ENCODE measurements at places on chromosomes 3 and 15.
A peak's percentile ranks its signal among the peaks of the same experiment; 100 is the strongest.

- no peak for DNase-seq
Observed at GRCh38 chr3:87706176-87706575, 352.6 kb downstream of the CGGBP1 start.

GRCh38 chr3:141305436-141305835 is 62.9 kb upstream of the ZBTB38 start:
- no peak for DNase-seq

DNA sequence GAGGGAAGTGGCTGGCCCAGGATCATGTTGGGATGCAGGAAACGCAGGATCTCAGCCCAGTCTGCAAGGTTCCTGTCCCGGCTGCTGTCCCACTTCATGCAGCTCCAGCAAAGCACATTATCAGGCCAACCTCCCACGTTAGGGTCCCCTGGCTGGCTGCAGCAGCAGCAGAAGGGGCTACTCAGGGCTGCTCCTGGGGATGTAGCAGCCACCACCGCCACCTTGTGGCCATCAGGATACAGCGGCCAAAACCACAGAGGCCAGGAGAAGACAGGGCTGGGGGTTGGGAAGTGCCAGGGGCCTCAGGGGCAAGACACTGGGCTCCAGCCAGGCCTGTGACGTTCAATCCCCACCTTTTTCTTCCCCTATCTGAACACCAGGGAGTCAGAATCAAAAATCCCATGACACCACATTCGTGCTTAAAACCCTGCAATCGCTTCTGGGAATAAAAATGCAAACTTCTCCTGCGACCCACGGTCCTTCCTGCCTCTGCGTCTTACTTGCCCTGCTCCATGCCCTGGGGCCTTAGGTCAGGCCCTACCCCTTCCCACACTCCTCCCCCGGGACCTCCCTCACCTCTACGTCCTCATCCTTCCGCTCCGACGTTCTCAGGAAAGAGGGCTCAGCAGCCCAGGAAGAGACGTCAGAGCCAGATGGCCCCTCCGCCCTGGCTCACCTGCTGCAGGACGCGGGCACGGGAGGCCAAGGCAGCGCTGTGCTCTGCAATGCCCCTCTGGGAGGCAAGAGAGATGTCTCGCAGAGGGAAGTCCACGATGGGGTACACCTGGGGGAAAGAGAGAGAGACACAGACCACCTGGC is 21.5 kb downstream of the SSUH2 start:
- no peak for DNase-seq

- no peak for DNase-seq
Observed at GRCh38 chr3:126463521-126463920, 12.2 kb downstream of the ZXDC start.

DNA sequence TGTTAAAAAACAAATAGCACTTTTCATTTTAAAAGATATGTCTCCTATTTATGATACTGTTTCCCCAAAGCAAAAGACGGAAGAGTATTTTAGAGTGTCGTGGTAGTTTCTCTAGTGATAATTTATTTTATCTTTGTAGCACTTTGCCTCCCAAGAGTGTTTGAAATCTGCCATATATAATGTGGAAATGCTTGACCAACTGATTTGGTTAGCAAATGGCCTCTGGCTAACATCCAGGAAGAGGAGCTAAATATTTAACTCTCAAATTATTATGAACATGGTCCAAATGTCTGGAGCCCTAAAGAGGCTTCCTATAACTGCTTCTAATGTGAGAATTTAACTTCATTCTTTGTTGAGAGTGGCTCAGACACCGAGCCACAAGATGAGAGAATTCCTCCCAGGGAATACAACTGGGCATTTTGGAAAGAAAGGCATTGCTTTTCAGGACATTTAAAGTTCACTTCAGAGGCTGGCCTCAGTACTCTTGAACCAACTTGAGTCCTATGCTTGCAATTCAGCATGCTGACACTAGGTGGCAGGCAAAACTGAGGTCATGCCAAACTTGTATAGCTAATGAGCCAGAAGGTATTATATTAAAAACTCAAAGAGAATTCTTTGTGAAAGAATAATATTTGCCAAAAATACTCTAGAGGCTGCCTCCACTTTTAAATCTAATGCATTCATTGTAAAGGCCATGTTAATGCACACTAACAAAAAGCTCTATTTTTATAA is 104.5 kb downstream of the RARB start:
- no peak for DNase-seq

DNA sequence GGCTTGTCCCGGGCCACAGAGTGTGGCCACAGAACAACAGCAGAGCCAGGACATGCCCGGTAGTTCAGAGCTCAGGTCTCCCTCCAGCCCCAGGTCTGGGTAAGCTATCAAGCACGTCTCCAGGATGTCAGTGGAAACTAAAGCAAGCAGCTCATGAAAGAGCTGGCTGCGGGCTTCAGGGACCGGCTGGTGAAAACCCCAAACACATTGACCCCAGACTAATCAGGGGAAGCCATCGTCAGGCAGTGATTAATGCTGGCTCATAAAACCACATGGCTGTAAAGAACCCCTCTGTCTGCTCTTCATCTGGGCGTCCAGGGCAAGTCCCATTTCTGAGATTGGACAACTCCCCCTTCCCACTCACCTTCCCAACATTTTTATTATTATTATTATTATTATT is 37.8 kb downstream of the LMCD1 start:
- no peak for DNase-seq

GRCh38 chr3:42600111-42600957 is at the start of gene NKTR:
NKTR (plus strand) TSS chr3:42600686; CDS start chr3:42601007, 321 bp downstream.
- DNase-seq, result peak; percentile 91

DNA sequence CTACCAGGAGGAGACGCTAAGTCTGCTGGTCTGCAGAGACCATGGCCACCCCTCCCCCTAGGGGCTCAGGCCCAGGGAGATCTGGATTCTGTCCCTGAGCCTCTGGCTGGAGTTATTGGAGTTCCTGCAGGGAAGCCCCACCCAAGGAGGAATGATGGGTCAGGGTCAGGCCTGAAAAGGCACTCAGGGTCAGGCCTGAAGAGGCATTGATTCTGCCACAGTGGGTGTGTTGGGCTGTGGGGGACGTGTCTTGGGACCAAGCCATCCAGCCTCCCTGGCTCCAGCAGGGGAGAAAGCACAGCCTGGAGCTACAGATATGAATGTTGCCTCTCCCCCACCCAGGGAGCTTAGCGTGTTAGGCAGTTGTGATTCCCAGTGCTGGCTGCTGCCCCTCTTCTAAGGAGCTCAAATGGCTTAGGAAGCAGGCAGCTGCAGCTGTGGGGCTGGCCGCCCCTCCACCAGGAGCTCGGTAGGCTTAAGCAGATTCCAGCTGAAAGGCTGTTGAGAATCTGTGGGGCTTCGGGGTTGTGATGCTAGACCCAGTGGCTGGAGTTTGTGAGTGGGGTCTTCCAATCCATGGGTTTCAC is 176.7 kb downstream of the CHL1 start:
- no peak for DNase-seq

DNA sequence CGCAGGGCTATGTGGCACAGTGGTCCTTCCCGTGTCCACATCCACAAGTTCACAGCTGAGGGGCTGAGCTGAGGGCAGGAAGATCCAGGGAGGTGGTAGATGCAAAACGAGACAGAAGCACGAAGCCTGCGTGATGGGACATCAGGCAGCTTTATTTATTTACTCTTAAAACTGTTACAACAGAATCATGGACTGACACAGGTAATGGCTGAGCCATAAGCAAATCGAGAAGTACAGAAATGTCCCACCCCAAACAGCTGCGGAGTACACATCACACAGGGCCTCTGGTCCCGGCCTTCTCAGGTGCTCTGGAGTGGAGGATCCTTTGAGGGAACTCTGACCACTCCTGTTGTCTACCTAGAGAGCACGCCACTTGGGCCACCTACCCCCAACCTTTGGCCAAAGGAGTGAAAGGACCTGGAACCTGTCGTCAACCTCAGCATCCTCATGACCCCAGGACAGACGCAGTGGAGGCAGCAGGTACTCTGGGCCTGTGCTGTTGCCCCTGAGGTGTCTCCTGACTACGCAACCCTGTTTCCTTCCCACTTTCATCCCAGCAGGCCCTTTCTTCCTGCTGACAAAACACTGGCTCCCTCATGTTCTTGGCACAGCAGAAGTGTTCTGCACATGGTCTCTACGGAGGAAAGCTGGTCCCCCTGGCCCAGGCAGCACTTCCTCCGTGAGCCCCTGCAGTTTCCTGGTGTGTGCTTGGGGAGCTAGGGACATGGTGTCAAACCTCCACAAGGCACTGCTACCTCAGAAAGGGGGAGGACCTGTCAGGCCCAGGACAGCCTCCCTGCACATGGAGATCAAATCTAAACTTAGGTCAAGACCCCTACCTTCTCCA is 47.8 kb downstream of the DHX30 start:
- DNase-seq, result no peak

- no peak for DNase-seq
Observed at GRCh38 chr15:53807501-53807900, 48.0 kb upstream of the WDR72 start.

DNA sequence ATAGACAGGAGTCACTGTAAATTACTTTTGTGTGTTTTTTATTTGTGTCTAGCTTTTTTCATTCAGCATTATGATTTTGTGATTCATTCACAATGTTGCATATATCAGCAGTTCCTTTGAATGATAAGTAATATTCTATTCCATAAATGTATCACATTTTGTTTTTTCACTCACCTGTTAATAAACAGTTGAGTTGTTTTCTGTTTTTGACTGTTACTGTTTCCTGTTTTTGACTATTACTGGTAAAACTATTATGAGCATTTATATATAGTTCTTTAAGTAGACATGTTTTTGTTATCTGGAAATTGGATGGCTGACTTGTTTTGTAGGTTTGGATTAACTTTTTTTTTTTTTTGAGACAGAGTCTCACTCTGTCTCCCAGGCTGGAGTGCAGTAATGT is 138.4 kb downstream of the RSRC1 start:
- DNase-seq, result no peak

DNA sequence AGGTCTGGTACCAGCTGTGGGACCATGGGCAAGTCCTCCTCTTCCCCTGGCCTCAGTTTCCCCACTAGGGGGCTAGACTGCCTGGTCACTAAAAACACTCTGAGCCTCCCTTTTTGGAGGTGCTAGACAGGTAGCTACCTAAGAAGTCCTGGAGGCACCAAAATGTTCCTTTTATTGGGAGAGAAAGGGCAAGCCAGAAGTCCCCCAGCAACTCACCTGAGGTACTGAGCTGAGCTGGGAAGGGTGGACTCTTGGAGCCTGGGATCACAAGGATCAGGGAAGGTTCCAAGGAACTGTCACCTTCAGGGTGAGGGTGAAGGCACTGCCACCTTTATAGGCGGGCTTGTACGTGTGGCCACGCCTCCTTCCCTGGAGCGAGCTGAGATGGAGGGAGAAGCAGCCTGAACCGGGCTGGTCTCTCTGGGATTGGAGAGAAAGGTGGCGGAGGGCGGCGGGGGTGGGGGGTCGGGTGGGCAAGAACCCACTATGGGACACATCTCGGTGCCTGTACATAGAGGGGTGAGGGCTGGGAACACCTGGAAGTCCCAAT is at the start of gene CYP1A1:
Gene CYP1A1 (minus strand): TSS at position 304 of the 550 bp plus-strand sequence. CDS start 2,431 bp downstream, outside the sequence.
- no peak for DNase-seq

DNA sequence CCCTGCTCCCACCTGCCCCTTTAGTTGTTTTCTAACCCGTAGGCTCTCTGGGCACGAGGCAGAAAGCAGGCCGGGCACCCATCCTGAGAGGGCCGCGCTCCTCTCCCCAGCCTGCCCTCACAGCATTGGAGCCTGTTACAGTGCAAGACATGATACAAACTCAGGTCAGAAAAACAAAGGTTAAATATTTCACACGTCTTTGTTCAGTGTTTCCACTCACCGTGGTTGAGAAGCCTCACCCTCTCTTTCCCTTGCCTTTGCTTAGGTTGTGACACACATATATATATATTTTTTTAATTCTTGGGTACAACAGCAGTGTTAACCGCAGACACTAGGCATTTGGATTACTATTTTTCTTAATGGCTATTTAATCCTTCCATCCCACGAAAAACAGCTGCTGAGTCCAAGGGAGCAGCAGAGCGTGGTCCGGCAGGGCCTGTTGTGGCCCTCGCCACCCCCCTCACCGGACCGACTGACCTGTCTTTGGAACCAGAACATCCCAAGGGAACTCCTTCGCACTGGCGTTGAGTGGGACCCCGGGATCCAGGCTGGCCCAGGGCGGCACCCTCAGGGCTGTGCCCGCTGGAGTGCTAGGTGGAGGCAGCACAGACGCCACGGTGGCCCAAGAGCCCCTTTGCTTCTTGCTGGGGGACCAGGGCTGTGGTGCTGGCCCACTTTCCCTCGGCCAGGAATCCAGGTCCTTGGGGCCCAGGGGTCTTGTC is 48.5 kb downstream of the PGPEP1L start:
- DNase-seq, result no peak

DNA sequence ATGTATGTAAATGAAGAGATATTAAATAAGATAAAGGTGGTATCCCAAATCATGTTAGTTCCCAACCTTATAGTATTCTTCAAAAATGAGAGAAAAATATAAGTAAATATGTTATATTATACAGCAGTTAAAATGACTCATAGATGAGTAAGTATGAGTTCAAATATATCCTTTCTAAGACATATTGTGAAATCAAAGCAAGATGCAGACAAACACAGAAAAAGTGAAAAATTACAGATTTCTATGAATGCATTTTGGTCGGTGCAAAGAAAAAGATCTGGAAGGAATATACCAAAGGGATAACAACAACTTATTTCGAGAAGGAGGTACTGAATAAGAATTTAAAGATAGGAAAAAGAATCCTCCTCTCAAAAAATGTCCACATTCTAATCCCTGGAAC is 181.2 kb upstream of the TTC14 start:
- DNase-seq, result no peak

DNA sequence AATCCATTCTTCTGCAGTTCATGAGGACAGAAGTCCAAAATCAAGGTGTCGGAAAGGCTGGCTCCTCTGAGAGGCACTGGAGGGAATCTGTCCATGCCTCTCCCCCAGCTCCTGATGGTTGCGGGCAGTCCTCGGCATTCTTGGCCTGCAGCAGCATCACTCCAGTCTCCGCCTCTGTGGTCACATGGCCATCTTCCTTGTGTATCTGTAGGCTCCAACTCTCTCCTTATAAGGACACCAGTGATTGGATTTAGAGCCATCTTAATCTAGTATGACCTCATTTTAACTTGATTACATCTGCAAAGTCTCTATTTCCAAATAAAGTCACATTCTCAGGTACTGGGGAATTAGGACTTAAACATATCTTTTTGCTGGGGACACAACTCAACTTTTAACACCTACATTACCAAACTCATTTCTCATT is 56.0 kb upstream of the FLNB start:
- DNase-seq, result no peak

- no peak for DNase-seq
Observed at GRCh38 chr3:168061332-168061996, 34.3 kb downstream of the GOLIM4 start.

DNA sequence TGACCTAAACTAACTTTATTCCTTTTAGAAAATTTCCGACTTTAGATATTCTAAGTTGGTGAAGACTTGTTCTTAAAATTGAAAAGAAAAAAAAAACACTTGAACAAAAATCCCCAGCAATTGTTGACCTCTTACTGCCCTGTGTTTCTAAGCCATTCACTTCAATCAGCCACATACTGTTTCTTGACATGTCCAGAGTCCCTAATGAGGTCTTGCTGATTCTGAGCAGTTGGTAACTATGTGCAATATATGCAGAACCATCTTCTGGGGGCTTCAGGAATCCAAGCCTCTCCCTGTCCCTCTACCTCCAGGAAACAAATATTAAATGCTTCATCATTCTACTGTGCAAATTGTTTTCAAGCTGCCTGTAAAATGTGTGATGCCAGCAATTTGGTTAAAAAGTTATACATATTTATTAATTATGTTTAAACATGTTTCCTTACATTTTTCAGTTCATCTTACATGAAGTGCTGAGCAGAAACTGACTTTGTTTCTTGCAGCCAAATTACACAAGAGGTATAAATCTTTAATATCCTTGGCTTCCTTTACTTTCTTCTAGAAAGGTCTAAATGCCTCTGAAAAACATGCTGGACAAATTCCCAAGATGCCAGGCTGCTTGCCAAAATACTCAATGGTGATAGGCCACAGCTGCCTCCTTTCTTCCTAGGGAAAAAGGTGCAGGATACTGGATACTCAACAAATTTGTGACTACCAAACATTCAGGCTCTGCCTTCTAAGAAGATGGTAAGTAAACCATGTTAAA is 19.8 kb upstream of the GYG1 start:
- DNase-seq, result no peak
